Suprapubic skin (tissue), 4 donors: ENCODE measurements at places on chromosomes 1 and 21.

DNA sequence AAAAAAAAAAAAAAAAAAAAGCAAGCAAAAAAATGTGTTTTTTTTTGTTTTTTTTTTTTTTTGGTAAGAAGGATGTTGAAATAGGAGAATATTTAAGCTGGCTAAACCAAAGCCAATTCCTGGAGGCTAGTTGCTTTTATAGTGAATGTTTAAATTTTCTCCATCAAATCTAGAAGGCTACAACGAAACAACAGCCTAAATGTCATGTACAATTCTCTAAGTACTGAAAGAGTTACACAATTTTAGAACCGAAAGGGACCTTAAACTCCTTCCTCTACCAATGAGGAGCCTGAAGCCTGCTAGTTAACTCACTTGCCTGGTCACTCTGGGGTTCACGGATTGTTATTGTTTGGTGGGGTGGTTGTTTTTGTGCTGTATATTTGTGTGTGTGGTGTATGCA lies 3.5 kb downstream of the WLS start:
- no peaks in the 10 kb centered on the region for H3K27me3 ChIP-seq
- no peak for DNase-seq
- H3K4me3 ChIP-seq = peak overlapping the region; percentile 74
- peaks cover 69% of the 10 kb centered on the region for H3K4me1 ChIP-seq
- no peak overlapping the region for H3K27ac ChIP-seq
- no peaks in the 10 kb centered on the region for H3K36me3 ChIP-seq

DNA sequence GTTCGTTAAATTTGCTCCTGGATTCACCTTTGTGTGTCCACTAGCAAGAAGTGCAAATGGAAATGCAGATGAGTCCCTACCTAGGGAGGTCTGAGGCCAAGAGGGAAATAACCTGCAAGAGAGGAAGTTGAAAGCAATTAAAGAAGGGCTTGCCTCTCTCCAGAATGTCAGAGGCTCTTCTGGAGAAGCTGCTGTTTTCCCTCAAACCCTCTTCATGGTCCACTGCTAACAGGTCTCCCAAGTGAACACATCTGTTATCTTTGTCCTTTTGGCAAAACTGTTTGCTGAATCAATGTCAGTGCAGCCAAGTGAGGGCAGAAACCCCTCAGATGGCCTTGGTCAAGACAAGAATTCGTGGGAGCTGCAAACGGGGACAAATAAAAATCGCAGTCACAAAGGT lies 177.3 kb upstream of the PLXNA2 start:
- no peaks in the 10 kb centered on the region for H3K4me1 ChIP-seq
- no peak overlapping the region for H3K4me3 ChIP-seq
- H3K27me3 ChIP-seq = no peaks in the 10 kb centered on the region

GRCh38 chr1:66359269-66359668 lies 174.7 kb upstream of the SGIP1 start:
- H3K27ac ChIP-seq = no peak overlapping the region
- no peaks in the 10 kb centered on the region for H3K27me3 ChIP-seq
- H3K4me3 ChIP-seq = no peak overlapping the region
- peaks cover 4% of the 10 kb centered on the region for H3K36me3 ChIP-seq
- no peak for DNase-seq
- peaks cover 26% of the 10 kb centered on the region for H3K4me1 ChIP-seq

- H3K27me3 ChIP-seq = no peaks in the 10 kb centered on the region
- H3K36me3 ChIP-seq = peaks cover 31% of the 10 kb centered on the region
- H3K4me3 ChIP-seq = no peak overlapping the region
- no peak overlapping the region for H3K27ac ChIP-seq
- no peak for DNase-seq
- H3K4me1 ChIP-seq = peaks cover 58% of the 10 kb centered on the region
These were observed 4.9 kb downstream of the INTS11 start for GRCh38 chr1:1319646-1319941.

DNA sequence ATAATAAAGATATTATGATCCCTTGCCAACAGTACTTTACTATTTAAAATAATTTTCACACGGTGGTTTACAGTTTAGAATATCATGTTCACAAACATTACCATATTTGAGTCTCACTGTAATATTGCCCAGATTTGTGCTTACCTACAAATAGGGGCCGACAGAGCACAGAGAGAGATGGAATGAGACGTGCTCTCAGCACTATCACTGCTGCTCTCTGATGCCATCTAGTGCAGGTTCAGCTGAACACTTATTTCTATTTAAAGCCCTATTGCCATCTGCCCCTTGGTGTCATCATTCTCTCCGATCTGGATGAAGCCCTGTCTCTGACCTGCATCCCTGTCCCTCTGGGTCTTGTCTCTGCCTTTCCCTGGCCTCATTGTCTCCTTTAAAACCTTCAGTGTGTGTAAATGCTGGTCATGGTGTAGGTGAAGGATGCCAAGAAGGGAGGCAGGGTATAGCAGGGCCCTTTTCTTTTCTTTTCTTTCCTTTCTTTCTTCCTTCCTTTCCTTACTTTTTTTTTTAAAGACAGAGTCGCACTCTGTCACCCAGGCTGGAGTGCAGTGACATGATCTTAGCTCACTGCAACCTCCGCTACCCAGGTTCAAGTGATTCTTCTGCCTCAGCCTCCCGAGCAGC lies 6.9 kb upstream of the GPATCH4 start:
- no peak overlapping the region for H3K4me3 ChIP-seq
- no peaks in the 10 kb centered on the region for H3K36me3 ChIP-seq
- H3K27me3 ChIP-seq = peaks cover 25% of the 10 kb centered on the region
- DNase-seq = no peak

GRCh38 chr1:228256626-228257375 lies 49.0 kb downstream of the OBSCN start:
- no peak overlapping the region for H3K27ac ChIP-seq
- no peak for DNase-seq
- no peaks in the 10 kb centered on the region for H3K4me1 ChIP-seq
- no peaks in the 10 kb centered on the region for H3K27me3 ChIP-seq
- H3K36me3 ChIP-seq = peaks cover 11% of the 10 kb centered on the region

DNA sequence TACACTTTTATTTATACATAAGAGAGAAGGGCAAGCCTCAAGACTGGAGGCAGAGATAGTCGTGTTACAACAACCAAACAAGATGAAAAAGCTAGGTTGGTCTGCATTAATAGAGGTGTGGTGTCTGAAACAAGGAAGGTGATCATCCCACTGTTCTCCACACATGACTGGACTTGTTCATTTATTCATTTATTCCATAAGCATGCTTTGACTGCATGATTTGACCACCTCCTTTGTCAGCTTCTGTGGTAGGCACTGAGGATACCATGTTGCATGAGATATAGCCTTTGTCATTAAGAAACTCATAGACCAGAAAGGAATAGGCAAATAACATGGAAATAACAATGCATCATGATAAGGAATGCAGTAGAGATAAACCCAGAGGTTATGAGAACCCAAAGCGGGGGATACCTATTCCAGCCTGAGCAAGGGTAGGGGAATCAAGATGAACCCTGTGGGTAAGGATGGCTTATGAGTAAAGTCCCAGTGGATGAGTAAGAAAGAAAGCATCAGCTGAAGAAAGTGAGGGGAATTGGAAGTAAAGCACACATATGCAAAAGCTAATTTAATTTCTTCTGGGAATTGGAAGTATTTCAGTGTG lies 173.7 kb upstream of the FGGY start:
- peaks cover 15% of the 10 kb centered on the region for H3K4me1 ChIP-seq
- no peaks in the 10 kb centered on the region for H3K27me3 ChIP-seq
- no peak for DNase-seq

- DNase-seq = no peak
- H3K27me3 ChIP-seq = peaks cover 7% of the 10 kb centered on the region
- H3K4me1 ChIP-seq = no peaks in the 10 kb centered on the region
- no peaks in the 10 kb centered on the region for H3K36me3 ChIP-seq
These were observed 114.1 kb downstream of the ERG start for GRCh38 chr21:38384238-38384560.

GRCh38 chr1:155007251-155007828 lies 4.7 kb downstream of the ZBTB7B start:
- H3K36me3 ChIP-seq = no peaks in the 10 kb centered on the region
- H3K27me3 ChIP-seq = no peaks in the 10 kb centered on the region
- DNase-seq = no peak
- H3K27ac ChIP-seq = peak overlapping the region; percentile 96

GRCh38 chr21:16418226-16418625 lies 688.4 kb downstream of the USP25 start:
- peaks cover 16% of the 10 kb centered on the region for H3K4me1 ChIP-seq
- H3K27me3 ChIP-seq = no peaks in the 10 kb centered on the region
- H3K4me3 ChIP-seq = no peak overlapping the region
- H3K27ac ChIP-seq = peak overlapping the region; percentile 86
- H3K36me3 ChIP-seq = no peaks in the 10 kb centered on the region

DNA sequence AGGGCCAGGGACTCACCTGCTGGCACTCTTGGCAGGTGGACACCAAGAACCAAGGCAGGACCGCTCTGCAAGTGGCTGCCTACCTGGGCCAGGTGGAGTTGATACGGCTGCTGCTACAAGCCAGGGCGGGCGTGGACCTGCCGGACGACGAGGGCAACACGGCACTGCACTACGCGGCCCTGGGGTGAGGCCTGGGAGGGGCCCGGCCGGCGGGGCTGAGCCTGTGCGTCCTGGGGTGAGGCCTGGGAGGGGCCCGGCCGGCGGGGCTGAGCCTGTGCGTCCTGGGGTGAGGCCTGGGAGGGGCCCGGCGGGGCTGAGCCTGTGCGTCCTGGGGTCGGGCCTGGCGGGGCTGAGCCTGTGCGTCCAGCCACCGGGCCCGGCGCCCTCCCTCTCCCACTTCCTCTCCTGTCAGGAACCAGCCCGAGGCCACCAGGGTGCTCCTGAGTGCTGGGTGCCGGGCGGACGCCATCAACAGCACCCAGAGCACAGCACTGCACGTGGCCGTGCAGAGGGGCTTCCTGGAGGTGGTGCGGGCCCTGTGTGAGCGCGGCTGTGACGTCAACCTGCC lies 4.6 kb upstream of the MMP23B start:
- H3K27ac ChIP-seq = peak overlapping the region; percentile 42
- H3K27me3 ChIP-seq = peaks cover 30% of the 10 kb centered on the region
- H3K4me3 ChIP-seq = peak overlapping the region; percentile 49
- H3K4me1 ChIP-seq = peaks cover 59% of the 10 kb centered on the region

DNA sequence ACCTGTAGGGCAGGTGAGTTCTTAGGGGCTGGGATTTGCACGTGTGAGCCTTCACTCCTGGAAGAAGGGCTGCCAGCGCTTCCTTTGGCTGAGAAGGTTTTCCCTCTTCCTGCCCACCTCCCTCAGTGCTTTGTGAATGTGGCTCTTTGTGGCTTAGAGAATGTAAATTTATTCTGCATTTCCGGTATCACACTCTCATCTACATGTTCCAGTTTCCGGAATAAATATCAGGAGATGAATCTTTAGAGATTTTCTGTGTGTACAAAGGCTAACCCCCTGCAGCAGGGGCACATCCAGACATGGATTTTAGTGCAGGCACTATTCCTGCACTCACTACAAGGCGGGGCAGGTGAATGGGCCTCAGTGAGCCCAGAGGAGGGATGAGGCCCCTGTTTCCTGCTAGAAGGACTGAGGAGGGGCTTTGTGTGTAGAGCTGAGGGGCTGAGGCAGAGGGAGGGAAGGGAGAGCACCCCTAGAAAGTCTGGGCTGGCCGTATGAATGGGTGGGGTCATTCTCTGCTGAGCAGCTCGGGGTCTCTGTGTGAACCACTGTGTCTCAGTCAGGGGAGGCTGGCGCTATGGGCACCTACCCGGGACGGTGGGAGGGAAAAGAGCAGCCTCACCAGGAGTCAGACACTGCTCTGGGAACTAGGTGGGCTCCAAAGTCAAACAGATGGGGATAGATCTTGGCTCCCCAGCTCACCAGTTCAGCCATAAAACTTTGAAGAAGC lies 207.5 kb downstream of the MATN1 start:
- H3K4me1 ChIP-seq = no peaks in the 10 kb centered on the region
- no peaks in the 10 kb centered on the region for H3K27me3 ChIP-seq
- no peaks in the 10 kb centered on the region for H3K36me3 ChIP-seq

GRCh38 chr1:190474650-190475211 lies 2.9 kb downstream of the BRINP3 start:
- no peaks in the 10 kb centered on the region for H3K36me3 ChIP-seq
- H3K4me1 ChIP-seq = peaks cover 34% of the 10 kb centered on the region
- no peak for DNase-seq
- H3K27ac ChIP-seq = no peak overlapping the region

DNA sequence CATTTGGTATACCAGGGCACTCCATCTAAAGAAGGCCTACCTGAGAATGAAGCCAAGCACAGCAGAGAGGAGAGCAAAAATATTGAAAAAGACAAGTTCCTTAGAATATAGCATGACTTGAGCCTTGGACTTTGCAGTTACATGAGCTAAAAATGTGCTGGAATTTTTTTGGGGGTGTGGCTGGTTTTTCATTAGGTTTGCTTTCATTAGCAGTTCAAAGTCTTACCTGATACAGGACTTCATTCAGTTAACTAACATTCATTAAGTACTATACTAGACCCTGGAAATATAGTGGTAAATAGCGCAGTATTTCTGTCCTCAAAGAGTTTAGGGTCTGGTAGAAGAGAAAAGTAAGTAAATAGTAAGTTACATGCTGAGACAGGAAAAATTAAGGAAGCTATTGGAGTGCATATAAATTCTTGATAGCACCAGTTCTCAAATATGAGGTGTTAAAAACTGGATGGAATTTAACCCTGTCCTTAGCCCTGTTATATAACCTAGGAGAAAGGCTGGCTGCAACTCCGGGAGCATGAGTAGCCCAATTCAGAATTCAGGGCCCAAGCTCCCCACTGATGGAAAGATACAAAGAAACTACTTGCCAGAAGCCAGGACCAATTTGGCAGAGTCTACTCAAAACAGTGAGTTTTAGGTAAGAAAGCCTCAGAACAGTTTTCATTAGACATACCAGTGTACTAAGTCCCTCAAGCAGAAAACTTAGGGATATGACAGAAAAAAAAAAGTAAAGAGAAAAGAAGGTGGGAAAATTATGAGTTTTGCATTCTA lies 3.1 kb upstream of the DOCK7 start:
- no peak for DNase-seq
- H3K36me3 ChIP-seq = no peaks in the 10 kb centered on the region
- no peak overlapping the region for H3K4me3 ChIP-seq
- no peak overlapping the region for H3K27ac ChIP-seq

- H3K27me3 ChIP-seq = peaks cover 2% of the 10 kb centered on the region
- peaks cover 14% of the 10 kb centered on the region for H3K4me1 ChIP-seq
- H3K4me3 ChIP-seq = no peak overlapping the region
- H3K27ac ChIP-seq = no peak overlapping the region
- peaks cover 13% of the 10 kb centered on the region for H3K36me3 ChIP-seq
These were observed 9.9 kb downstream of the OBSCN start for GRCh38 chr1:228217551-228218344.

GRCh38 chr1:196324345-196324744 lies 283.9 kb downstream of the KCNT2 start:
- H3K4me3 ChIP-seq = no peak overlapping the region

- H3K4me1 ChIP-seq = no peaks in the 10 kb centered on the region
- no peak overlapping the region for H3K27ac ChIP-seq
- H3K36me3 ChIP-seq = no peaks in the 10 kb centered on the region
- H3K27me3 ChIP-seq = no peaks in the 10 kb centered on the region
- no peak for DNase-seq
These were observed 225.2 kb upstream of the LYPLAL1 start for GRCh38 chr1:218948446-218948845.

- H3K27me3 ChIP-seq = no peaks in the 10 kb centered on the region
- no peak for DNase-seq
- no peak overlapping the region for H3K27ac ChIP-seq
- H3K4me1 ChIP-seq = no peaks in the 10 kb centered on the region
- H3K4me3 ChIP-seq = no peak overlapping the region
These were observed 159.0 kb upstream of the ZNHIT6 start for GRCh38 chr1:85867189-85867588.

GRCh38 chr1:17949511-17949910 lies 158.1 kb upstream of the IGSF21 start:
- no peaks in the 10 kb centered on the region for H3K4me1 ChIP-seq
- no peak overlapping the region for H3K27ac ChIP-seq
- H3K4me3 ChIP-seq = no peak overlapping the region
- DNase-seq = no peak
- peaks cover 64% of the 10 kb centered on the region for H3K27me3 ChIP-seq

GRCh38 chr1:109258481-109259466 lies 9.4 kb downstream of the CELSR2 start:
- no peaks in the 10 kb centered on the region for H3K27me3 ChIP-seq
- DNase-seq = no peak
- H3K27ac ChIP-seq = no peak overlapping the region
- H3K36me3 ChIP-seq = peaks cover 19% of the 10 kb centered on the region
- no peak overlapping the region for H3K4me3 ChIP-seq
